ENCODE measurements at places on chromosomes 2 and 18.
A peak's percentile ranks its signal among the peaks of the same experiment; 100 is the strongest.

DNA sequence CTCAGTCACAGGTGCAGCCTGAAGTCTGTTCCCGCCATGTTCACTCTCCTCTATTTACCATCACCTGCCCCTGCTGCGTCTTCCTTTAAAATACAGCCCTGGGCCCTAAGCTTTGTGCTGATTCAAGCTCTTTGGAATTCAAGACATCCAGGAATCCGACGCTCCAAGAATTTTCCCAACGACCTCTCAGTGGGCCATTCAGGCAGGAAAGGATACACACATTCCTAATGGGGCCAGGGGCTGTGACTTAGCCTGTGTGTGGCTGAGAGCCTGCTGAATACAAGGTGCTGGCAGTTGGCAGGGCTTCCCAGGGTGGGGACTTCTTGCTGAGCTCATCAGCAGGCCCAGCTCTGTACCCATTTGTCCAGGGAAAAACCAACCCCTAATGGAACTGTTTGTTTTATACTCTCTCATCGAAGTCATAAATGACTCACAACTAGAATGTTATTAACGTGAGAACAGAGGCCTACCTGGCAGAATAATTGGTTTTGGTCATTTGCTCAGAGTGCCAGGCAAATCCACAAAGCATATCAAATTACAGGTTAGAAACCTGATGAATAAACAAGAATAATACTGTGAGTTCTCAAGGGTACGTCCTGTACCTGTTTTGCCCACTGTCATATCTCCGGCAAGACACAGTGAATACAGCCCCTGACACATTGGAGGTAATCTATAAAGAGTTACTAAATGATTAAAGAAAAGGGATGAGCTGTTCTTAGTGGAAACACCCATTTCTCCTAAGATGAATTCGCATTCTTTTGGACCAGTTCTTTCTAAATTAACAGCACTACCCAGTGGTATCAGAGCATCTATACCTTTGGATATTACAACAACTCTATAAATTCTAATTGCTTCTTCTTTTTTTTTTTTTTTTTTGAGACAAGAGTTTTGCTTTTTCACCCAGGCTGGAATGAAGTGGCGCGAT, 12.6 kb upstream of the KCMF1 start:
- no peak for DNase-seq

- DNase-seq: no peak
These were observed 367.6 kb downstream of the EIPR1 start for GRCh38 chr2:3010001-3010400.

DNA sequence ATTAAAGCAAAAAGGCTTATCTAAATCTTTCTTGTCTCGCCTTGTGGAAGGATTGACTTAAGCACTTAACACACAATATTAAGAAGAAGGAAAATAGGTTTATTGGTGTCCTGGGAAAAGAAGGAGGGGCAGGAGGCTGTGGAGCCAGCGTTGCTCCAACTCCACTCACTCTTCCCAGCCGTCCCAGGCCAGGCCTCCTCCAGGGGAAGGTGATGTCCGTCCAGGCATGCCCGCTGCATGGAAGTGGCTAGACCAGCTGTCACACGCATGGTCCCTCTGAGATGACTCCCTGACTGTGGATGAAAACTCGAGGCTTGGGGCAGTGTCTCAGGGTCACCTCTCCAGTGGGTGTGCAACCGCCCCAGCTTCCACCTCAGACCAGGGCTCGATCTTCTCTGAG, 281.1 kb downstream of the GALR1 start:
- DNase-seq: no peak

DNA sequence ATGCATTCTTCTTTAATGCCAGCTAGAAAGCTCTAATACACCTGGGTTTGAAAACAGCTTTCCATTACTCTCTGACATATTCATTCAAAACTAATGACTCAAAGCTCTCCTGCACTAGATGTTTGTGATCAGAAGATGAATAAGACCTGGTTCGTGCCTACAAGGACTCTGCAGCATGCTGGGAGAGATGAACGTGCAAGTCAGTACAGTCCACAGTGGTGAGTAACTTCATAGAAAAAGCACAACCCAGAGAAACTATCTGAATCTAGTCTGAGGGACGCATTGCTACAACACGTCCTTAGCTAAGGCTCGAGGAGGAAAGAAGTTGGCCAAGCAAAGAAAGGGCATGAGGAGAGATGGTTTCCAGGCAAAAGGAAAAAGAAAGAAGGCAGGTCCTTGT, 234.3 kb downstream of the OSR1 start:
- no peak for DNase-seq

DNA sequence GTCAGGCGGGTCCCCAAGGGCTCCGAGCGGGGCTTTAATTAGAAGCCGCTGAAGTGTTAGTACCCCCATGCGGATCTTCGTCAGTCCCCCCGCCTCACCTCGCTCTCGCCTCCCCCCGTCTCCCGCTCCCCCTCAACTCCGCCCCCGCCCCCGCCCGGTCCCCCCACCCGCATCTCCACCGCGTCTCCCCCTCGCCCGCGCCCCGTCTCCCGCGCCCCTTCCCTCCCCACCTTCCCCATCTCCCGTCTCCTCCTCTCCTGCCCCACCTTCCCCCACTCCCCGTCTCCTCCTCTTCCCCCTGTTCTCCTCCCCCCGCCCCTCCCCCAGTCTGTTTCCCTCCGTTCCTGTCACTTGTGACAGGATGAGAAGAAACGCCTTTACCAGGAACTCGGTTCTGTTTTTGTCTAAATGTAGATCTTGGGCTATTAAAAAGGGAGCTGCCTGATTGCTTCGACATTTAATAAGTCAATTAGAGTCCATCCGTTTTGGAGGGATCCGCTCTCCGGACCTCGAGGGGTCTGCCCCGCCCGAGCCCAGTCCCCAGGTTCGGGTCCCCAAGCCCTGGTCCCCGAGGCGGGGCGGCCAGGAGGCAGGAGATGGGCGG, 969 bp upstream of the ALKAL2 start:
- no peak for DNase-seq

GRCh38 chr2:181190711-181191110, 210.3 kb downstream of the UBE2E3 start:
- no peak for DNase-seq

DNA sequence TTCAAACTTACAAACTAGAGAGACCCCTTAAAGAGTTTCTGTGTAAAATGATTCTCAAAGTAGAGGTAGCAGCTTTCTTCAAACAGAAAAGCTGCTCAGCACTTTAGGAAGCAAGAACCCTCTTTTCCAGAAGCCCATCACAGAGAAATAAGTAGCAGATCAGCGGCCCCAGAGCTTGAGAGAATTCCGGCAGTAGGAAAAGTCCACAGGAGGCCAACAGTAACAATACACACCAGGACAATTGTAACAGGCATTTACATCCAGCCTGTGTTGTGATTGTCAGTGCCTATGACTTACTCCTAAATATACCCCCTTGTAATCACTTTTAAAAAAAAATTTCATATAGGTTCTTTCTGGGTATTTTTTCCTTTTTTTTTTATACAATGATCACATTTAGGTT, 161.4 kb upstream of the ACVR2A start:
- no peak for DNase-seq

GRCh38 chr2:145110668-145111356, 590.9 kb upstream of the ZEB2 start:
- no peak for DNase-seq

- DNase-seq: no peak
These were observed 122.7 kb upstream of the GCFC2 start for GRCh38 chr2:75833386-75833785.

DNA sequence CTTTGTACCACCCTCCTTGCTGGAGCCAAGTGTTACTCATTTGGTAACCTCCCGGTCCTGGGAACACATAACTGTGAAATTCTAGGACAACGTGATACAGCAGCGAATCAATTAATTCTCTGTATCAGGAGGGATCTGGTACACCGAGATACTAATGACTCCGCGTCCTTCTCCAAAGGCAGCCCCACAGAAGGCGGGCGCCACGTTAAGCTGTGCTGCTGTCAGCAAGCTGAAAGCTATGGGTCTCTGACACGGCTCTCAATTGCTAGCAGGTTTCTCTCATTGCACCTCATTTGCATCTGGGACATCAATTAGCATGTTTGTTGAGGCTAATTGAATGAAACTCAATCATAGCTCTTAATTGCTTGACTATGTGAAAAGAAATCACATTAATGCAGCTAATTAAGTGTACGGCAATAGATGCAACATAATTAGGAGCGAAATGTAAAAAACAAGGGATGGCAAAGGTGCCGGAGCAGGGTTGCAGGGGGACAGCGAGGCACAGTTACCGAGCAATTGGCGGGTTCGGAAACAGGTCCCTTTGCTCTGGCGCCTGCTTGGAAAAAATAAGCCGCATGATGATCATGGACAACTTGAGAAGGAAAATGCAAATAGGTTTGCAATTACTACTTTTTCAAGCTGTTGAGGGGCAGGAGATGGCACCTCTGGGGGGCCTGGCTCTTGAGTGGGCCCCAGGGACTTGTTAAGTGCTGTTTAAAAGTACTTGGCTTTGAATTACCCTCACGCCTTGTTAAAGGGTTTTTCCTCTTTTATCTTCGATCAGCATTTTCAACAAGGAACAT, 264.2 kb downstream of the GBX2 start:
- DNase-seq: no peak

- no peak for DNase-seq
These were observed 78.5 kb downstream of the RBM43 start for GRCh38 chr2:151182899-151183809.

GRCh38 chr18:79613186-79613931, 66.2 kb upstream of the CTDP1 start:
- no peak for DNase-seq

- DNase-seq: no peak
These were observed 294.5 kb downstream of the NR4A2 start for GRCh38 chr2:156038021-156038420.

GRCh38 chr2:145411493-145411892, 891.6 kb upstream of the ZEB2 start:
- DNase-seq: peak; percentile 31

DNA sequence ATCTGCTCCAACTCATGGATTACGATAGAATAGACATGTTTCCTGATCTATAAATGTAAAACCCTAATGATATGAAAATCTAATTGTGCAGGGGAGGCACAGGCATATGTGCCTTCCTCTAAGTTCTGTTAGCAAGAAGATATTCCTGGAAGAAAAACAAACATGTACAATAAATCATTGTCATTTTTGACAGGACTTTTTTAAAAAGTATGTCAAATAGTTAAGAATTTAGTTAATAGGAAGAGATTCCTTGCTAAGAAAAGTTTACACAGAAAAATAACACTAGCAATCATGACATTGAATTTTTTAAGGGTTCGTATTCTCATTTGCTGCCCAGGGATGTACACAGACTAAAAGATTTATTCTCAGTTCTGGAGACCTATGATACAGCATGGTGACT, 15.3 kb upstream of the CREB1 start:
- no peak for DNase-seq

- no peak for DNase-seq
These were observed 39.2 kb upstream of the ZNF385B start for GRCh38 chr2:179900655-179901054.

- DNase-seq: no peak
These were observed 132.8 kb downstream of the CYP26B1 start for GRCh38 chr2:72014831-72015230.

- DNase-seq: no peak
These were observed 508.3 kb downstream of the TSN start for GRCh38 chr2:122263746-122264145.

GRCh38 chr18:70335892-70336726, 47.3 kb downstream of the SOCS6 start:
- DNase-seq: no peak

DNA sequence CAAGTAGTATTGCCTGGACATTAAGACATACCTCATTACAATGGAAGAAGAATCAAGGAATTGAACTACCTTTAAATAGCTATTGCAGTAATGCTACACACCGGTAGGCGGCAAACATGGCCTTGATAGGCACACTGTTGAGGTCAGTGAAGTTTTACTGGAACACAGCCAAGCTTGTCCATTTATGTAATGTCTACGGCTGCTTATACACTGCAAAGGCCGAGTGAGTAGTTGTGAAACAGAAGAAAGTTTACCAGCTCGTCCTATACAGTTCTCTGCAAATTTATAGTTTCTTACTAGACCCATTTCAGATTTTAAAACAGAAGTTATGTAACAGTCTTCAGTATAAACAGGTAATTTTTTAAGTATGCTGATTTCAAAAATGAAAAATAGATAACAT, 38.8 kb downstream of the PPP4R1 start:
- no peak for DNase-seq

GRCh38 chr2:157777427-157777826, 98.7 kb downstream of the ACVR1 start:
- DNase-seq: peak; percentile 19

- DNase-seq: no peak
These were observed 14.3 kb downstream of the GFPT1 start for GRCh38 chr2:69372767-69373166.

DNA sequence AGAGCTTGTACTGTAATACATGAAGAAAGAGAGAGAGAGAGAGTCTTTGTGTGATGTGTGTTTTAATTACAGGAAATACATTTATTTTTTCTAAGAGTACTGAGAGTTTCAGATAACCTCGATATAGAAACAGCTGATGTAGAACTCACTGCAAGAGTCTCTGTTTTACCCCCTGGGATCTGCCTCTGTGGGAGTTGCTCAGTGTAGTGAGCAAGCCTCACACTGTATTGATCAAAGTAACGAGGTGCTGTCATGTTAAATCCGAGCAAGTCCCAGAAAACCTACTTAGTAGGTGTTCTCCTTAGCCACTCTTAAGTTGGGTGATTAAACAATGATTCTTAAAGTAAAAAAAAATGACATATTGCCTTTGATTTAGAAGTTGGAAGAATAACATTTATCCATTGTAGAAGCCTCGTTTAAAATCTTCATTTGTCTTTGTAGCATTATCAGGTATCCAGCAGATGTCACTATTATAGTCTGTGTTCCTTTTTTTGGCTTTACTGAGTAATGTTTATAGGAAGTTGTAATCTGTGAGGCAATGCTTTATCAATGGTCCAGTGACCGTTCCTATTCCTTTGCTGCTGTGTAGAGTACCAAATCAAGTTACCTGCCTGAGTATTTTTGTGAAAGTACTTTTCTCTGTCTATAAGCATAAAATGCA, 219.0 kb downstream of the MYO3B start:
- DNase-seq: no peak

- DNase-seq: no peak
These were observed 3.9 kb upstream of the GPR75 start for GRCh38 chr2:53863538-53864227.

GRCh38 chr2:641164-641871, 35.9 kb downstream of the TMEM18 start:
- no peak for DNase-seq

GRCh38 chr2:52668724-52669123, 1098.9 kb upstream of the CHAC2 start:
- DNase-seq: no peak

DNA sequence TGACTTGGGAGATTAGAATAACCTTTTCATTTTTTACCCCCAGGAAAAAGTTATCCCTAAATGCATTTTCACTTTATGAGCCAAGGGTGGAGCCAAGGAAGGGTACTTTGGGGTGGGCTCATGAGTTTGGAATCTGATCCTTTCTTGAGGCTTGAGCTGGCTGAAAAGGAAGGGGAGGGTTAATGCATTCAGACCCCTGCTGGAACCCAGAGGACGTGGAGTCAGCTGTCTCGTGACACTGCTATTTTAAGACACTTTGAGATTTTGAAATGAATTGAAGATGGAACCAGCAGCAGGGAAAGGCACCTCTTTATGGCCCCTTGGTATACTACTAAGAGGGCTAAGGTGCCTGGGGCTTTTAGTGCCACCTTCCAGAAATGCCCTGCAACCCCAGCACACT, 90.4 kb downstream of the MARCHF4 start:
- no peak for DNase-seq
